ENCODE measurements at places on chromosomes 12 and 14. TPM values are rescaled to one million over a fixed set of nuclear protein-coding genes. Genes with fewer than 3 reads are reported as not detected.

The NGB gene
- not detected for total RNA-seq

The MMP17 gene
- 18.0 TPM for total RNA-seq

The SOCS4 gene
- total RNA-seq: 10.9 TPM

The CMTM5 gene
- not detected for total RNA-seq

Data from K562 (cell line).